ENCODE measurements at places on chromosomes 12 and 14. TPM values are rescaled to one million over a fixed set of nuclear protein-coding genes. Genes with fewer than 3 reads are reported as not detected.

The FOXG1 gene
- total RNA-seq: not detected

The ATL1 gene
- 3.1 TPM for total RNA-seq

DNA sequence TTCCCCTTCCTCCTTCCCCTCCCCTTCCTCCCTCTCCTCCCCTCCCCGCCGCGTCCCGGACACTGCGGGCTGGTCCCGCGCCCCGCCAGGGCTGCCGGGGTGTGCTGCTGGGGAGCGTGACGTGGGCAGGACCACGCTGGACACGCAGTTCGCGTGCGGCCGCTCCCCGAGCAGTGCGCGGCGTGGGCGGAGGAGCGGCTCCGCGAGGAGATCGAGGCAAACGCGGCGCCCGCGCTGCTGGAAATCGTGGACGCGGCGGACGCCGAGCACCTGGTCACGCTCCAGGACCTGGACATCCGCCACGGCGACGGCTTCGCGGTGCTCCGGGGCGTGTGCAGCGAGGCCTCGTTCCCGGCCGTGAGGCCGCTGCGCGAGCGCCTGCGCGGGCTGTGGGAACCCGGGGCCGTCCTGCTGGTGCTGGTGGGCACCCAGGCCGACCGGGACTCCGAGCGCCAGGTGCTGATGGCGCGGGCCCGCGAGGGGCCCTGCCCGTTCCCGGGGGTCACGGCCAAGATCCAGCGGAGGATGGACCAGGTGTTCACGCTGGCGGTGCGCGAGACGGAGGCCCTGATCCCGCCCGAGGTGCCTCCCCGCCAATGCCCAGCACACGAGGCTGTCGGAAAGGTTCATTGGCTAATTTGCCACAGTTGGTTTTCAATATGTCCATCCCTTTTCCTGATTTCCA is 84.3 kb downstream of the TNFAIP2 start:
- DNase-seq: peak; percentile 27

DNA sequence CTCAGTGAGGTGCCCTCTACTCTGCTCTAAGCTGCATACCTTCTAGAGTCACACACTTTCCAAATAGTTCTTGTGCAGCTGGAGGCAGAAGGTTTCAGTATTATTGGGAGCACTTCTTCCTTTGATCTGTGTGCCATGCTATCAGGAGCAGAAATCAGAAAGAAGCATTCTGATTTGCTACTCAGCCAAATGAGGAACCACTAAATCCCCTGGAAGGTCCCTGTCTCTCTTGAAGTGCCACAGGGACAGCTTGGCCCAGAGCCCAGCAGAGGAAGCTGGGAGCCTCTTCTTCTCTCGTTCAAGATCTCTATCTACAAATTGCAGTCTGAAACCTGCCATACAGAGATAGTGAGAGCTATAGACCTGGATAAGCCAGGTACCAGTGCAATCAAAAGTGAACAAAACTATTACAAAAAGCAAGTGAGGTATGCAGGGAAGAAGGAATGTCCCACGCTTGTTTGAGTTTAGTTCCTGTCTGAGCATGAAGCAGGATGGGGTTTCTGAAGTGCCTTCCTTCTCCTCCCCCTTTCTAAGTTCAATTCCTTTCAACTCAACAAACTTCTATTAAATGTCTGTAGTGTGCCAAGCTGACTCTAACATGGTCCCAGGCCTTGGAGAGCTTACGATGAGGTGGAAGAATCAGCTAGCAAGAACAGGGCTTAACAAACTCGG is 100.9 kb upstream of the PARP11 start:
- DNase-seq: no peak

- no peak for DNase-seq
Observed at GRCh38 chr14:54650331-54650958, 83.5 kb downstream of the SAMD4A start.

GRCh38 chr12:113757221-113758002 is 208.7 kb downstream of the RBM19 start:
- peak; percentile 20 for DNase-seq

- DNase-seq: no peak
Observed at GRCh38 chr12:32360956-32361355, 38.4 kb upstream of the FGD4 start.

DNA sequence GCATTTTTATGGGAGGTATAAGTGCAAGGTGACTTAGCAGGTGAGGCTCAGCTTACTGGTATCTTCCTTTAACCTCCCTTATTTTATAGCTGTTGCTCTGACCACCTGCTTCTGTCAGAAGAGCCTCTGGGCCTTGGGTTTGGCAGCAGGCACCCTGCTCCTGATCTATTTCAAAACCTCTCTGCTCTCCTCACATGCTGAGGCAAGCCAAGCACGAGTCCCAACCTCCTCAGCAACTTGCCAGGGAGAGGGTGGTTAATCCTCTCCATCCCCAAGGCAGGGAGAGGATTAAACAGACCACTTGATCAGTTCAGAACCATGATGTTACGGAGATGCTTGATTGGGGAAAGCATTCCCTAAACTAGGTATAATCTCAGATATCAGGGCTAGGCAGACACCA is 5.4 kb downstream of the PLEKHH1 start:
- no peak for DNase-seq

DNA sequence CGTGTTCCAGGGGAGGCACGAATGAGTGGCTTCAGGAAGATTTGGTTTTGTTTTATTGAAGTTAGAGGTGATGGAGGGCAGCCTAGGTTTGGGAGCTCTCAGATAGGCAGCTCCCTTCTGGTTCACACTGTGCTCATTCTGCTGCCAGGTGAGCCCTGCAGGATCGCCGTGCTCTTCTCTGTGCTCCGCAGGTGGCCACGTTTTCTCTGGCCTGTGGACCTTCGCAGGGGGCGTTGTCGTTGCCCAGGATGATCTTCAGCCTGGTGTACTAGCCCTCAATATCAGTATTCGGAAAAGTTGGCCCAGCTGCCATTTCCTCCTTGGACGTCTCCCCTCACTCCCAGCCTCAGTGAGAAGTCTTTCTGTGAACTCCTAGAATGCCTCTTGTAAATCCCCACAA is 69.5 kb downstream of the PELI2 start:
- no peak for DNase-seq

DNA sequence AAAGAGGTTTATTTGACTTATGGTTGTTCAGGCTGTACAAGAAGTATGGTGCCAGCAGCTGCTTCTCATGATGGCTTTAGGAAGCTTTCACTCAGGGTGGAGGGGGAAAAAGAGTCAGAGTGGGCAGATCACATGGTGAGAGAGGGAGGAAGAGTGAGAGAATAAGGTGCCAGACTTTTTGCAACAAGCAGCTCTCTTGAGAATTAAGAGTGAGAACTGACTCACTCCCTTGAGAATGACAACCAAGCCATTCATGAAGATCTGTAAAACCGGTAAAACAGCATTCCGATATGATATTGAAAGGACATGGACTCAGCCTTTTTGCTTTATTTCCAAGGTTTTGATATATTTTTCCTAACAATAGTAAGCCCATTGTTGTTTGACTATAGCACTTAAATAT is 501.2 kb downstream of the GALC start:
- DNase-seq: peak; percentile 54

DNA sequence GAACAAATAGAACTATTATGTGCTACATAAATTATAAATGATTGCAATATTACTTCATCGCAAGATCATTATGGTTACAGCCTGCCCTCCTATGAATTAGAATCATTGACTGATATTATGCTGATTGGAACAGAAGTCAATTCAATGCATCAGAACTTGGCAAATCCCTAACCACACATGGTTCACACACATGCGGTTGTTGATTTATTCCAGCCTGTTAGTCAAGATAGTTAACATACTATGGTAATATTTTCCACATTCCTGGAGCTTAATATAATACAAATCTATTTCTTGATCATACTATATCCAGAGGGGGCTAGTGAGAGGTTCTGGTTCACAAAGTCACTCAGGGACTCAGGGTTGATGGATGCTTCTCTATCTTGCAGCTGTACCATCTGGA is 9.7 kb upstream of the CACNA1C start:
- no peak for DNase-seq

DNA sequence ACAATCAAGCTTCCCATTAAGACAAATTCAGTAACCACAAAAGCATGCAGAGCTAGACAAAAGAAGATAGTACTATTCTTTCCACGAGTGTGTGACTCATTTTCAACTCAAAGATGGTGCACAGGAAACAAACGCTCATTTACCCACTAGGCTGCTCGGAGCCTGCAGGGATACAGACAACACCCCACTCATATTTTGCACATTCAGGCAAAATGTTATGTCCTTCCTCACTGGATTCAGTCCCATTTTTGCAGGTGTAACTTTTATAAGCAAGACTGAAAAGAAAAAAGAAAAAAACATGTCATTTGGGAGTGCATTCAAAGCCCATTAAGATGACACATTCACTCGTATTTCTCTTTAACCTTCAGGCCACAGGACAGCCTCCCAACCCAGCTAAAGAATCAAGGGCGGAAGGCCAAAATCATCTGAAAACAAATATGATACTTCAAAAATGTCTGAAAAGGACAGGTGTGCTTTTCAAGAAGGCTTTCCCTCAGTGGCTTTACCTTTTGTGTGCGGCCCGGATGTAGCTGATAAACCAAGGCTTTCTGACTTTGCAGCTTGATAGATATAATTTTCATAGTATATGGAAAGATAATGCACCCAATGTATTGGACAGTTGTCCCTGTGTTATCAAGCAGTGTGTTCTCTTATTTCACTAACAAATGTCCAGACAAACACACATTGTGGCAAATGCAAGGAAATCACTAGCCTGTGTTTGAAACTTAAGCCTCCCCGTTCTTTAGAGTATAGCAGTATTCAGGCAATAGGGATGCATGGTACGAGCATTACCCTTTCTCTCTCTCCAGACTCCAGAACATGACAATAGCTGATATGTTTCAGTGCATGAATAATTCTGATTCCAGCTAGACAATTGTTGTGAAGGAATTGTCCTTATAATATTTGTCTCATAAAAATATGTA is 147.8 kb upstream of the KRR1 start:
- DNase-seq: no peak

GRCh38 chr14:72850360-72850759 is 43.5 kb downstream of the DPF3 start:
- DNase-seq: peak; percentile 56
